ENCODE measurements at places on chromosomes 5 and 9. TPM values are rescaled to one million over a fixed set of nuclear protein-coding genes. Genes with fewer than 3 reads are reported as not detected.

GRCh38 chr9:69805962-69806515 is 14.6 kb upstream of the CFAP95 start:
- DNase-seq: no peak

DNA sequence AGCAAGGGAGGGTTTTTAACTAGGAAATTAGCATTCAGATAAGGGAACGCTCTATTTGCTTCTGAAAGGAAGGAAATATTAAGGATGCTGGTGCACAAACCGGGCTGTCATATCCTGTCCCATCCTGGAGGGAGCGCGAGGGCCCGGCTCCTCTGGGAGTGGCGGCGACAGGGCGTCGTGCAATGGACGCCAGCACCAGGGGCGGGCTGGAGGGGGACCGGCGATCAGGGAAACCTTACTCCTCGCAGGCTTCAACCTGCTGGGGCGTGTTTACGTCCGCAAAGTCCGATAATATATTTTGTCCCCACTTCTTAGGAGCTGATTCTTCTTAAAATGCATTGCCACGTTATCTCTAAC is 197.1 kb upstream of the TBCA start:
- no peak for DNase-seq

- DNase-seq: no peak
These were observed 353.4 kb upstream of the PANK3 start for GRCh38 chr5:168932400-168933189.

DNA sequence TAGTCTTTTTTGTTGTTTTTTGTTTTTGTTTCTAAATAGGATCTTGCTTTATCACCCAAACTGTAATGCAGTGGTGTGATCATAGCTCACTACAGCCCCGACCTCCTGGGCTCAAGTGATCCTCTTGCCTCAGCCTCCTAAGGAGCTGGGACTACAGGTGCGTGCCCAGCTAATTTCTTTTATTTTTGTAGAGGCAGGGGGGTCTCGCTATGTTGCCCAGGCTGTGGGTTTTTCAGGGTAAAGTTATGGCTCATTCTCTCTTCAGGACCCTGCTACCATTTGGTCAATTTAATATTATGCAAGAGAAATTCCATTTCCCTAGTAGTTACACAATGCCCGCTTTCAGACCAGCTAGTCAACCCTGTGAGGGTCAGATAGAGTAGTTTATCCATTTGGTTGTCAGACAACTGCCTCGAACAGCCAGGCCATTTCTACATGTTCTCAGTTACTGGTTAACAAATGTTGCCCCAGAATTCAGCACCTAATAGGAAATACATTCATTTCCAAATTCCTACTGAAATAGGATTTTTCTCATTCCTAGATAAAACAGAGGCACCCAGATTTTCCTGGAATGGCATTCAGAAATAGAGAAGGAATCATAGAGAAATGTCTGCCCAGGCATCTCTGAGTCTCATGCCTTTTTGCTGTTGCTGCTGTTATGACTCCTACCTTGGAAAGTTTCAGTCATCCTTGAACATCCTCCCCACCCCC is 6.4 kb upstream of the GLIS3 start:
- peak; percentile 42 for DNase-seq

DNA sequence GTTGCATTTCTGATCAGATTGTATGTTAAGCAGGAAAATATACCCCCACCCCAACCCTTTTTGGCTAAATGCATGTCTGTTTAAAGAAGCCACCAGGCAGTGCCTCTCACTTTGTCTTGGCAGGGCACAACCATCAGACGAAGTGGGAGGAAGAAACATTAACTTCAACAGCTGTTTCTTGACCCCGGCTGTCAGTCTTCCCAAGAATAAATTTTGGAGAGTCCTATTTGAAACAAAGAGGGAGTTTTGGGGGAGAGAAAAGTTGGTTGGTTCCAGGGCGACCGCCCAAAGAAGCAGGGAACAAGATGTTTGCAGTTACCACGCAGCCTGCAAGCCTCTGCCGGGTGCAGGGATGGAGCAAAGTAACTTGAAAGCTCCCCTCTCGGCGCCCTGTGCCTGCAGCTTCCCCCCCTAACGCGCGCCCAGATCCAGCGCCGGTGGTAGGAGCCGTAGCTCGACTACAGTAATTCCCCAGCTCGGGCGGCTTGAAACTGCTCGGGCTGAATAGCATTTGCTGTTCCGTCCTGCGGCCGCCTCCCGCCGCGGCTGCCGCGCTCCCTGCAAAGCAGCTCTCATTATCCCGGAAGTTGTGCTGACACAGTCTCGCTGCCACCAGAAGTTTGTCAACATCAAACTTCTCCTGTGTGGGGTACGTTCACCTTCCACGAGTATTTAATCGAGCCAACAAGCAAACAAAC is 100.7 kb upstream of the SSBP2 start:
- DNase-seq: peak; percentile 84

GRCh38 chr9:111632695-111633388 is 1.7 kb downstream of the DNAJC25 start:
- DNase-seq: no peak

GRCh38 chr9:26658476-26658875 is 234.1 kb downstream of the CAAP1 start:
- no peak for DNase-seq

GRCh38 chr9:7560669-7561305 is 238.8 kb downstream of the DMAC1 start:
- DNase-seq: no peak

GRCh38 chr5:141969783-141970771 is 1.2 kb downstream of the RNF14 start:
- DNase-seq: no peak

GRCh38 chr5:80822640-80823039 is 137.5 kb upstream of the RASGRF2 start:
- peak; percentile 44 for DNase-seq

DNA sequence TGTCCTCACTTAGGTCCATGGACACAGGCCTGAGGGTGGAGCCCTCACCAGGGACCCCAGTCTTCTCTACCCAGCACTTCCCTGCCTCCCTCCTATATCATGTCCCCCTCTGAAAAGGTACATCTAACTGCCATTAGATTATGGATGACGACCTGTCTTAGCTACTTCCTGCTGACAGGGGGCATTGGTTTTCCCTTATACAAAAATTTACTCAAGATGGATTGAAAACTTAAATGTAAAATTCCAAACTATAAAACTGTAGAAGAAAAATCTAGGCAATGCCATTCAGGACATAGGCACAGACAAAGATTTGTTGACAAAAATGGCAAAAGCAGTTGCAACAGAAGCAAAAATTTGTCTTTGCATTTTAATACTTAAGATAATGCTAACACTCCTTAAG is 623.2 kb upstream of the FAM174A start:
- no peak for DNase-seq

DNA sequence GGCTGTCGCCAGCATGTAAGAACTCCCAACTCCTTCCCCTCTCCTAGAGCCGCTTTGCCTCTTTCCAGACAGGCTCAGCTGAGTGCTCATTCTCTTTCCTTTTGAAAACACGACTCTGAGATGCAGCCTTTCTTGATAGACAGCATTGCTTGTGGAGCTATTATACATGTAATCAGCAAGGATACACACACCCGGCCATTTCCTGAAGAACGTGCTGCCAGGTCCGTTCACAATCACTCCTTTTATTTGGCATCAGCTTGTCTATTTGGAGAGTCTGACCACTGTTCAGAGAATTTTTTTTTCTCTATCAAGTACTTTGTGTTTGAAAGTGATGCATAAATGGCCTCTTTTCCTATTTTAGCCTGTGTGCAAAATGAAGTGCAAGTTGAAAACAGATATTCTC is 328.7 kb downstream of the MARCHF11 start:
- DNase-seq: no peak

GRCh38 chr5:149320791-149321330 is 24.4 kb upstream of the GRPEL2 start:
- peak; percentile 86 for DNase-seq

- DNase-seq: no peak
These were observed 16.2 kb downstream of the LAMC3 start for GRCh38 chr9:131024978-131025868.

GRCh38 chr5:134527961-134528424 is 2.5 kb downstream of the JADE2 start:
- DNase-seq: no peak

DNA sequence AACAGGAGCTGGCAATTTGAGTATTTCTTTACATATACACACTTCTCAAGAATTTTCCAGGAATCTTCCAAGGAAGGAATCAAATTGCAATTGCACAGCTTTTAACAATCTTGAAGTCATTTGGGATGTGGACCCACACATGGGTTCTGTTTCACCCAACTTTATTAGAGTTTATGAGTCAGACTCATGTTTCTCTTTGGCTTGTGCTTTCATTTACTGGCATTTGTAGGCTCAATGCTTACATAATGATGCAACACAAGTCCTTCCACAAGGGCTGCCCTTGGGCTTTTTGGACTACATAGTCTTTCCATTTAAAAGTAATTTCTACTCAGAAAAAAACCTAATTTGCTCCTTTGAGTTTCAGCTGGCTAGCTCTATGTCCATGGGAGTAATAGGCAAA is 4.6 kb upstream of the CDC37L1 start:
- peak; percentile 65 for DNase-seq

GRCh38 chr5:89934069-89934468 is 475.5 kb downstream of the CETN3 start:
- DNase-seq: no peak

Gene PCDHGA2
- 1.3 TPM for total RNA-seq

Gene MTRR
- 52.9 TPM for total RNA-seq

Gene TMEM232
- total RNA-seq: 1.6 TPM

Gene PTPRD
- total RNA-seq: 0.33 TPM

Gene LECT2
- total RNA-seq: not detected

Gene ARID3C
- not detected for total RNA-seq

Gene TMEM252
- total RNA-seq: not detected

Gene CDH6
- not detected for total RNA-seq

Gene PIP5K1B
- 0.17 TPM for total RNA-seq

Gene UNC13B
- 22.3 TPM for total RNA-seq

Measured in mammary epithelial cell (primary cell).